ENCODE measurements at places on chromosomes 5 and 9. TPM values are rescaled to one million over a fixed set of nuclear protein-coding genes. Genes with fewer than 3 reads are reported as not detected.

IFNB1 gene
- not detected for total RNA-seq

NSG2 gene
- not detected for total RNA-seq

SLCO4C1 gene
- total RNA-seq = 0.90 TPM

GRCh38 chr5:31908396-31908795, 265.7 kb downstream of the GOLPH3 start:
- no peak for DNase-seq

CDKN2B-AS1 gene
- not detected for total RNA-seq

DNA sequence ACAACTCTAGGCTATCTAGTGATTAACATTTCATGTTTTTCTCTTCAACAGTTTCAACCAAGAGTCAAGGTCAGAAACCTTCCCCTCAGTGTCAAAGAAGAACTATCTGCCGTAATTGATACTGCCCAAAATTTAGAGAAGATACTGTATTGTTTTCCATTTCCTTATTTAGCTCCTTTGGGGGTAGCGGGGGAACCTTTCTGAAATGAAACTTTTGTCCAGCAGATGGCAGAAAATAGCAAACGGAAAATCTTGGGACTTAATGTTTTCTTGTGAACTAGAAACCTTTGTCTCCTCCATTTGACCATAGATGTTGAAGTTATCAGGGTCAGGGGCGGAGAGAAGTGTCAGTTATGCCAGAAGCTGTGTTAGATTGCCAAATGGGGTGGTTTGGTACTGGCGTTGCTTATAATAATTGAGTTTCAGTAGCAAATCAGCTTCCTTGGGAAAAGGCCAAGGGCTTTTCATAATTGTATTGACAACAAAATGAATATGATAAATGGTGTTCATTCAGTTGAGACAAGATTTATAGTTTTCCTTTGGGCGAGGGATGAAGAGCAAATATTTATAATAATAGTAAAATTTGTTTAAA, 101.7 kb upstream of the TLX3 start:
- DNase-seq = peak; percentile 20

DNA sequence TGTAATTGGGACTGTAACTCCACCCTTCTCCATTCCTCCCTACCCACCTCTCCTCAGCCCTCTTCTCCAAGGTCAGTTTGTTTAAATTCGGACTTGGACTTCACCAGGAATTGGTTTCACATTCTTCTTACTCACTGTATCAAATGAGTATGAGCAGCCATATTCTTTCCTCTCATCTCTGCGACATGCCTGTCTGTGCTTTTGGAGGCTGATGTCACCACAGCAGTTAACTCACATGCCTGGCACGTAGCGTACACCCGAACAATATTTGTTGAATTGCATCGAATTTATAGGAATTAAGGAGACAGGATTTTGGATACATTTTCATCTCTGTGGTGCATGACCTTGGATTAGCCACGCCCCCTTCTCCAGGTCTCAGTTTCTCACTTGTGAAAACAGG, 291.1 kb downstream of the ASTN2 start:
- DNase-seq = no peak

- DNase-seq = no peak
These were observed 155.0 kb upstream of the IRX2 start for GRCh38 chr5:2906302-2907090.

DNA sequence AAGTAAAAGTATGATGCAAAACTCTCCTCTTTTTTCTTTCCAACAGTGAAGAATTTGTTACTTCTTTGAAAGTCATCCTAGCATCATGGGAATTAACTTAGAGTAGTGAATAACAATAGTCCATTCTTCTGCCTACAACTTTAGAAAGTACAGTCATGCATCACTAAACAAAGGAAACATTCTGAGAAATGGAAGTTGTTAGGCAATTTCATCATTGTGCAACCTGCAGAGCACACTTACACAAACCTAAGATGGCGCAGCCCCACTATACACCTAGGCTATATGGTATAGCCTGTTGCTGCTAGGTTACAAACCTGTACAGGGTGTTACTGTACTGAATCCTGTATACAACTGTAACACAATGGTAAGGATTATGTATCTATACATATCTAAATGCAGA, 1209.3 kb upstream of the C9orf72 start:
- DNase-seq = no peak

PCDHB2 gene
- total RNA-seq = 12.8 TPM

DNA sequence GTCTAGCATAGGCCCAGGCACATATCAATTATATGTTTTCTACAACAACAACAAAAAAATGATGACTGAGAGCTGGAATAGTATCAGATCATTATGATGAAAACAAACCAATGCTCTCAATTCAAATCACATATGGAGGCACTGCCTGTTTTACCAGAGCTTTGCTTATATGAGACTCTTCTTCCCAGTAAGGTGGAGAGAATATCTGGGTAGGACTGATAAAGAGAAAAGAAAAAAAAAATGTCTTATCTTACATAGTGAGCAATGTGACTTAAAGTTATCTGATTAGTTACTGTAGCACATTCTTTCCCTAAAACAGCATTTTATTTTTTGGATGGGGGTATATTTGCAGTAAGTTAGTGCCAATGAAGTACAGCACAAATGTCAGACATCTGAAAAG, 154.8 kb downstream of the RAB3C start:
- DNase-seq = no peak

GPX3 gene
- 8.5 TPM for total RNA-seq

TUSC1 gene
- 4.4 TPM for total RNA-seq

SCAMP1 gene
- 51.3 TPM for total RNA-seq

- no peak for DNase-seq
These were observed 103.2 kb downstream of the MED27 start for GRCh38 chr9:131976157-131977108.

MYMK gene
- total RNA-seq = not detected

DNA sequence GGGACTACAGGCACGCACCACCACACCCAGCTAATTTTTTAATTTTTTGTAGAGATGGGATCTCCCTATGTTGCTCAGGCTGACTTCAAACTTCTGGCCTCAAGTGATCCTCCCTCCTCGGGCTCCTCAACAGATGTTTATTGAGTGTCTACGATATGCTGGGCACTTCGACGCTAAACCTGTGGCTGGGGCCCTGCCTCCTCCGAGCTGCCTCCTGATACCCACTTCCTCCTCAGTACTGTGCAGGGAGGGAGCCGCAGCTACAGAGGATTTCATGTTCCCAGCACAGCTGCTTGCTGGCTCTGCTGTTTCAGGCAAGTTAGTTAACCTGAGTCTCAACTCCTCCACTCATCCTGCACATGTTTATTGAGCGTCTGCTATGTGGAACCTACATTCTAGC, 9.6 kb downstream of the AIF1L start:
- DNase-seq = no peak

DNA sequence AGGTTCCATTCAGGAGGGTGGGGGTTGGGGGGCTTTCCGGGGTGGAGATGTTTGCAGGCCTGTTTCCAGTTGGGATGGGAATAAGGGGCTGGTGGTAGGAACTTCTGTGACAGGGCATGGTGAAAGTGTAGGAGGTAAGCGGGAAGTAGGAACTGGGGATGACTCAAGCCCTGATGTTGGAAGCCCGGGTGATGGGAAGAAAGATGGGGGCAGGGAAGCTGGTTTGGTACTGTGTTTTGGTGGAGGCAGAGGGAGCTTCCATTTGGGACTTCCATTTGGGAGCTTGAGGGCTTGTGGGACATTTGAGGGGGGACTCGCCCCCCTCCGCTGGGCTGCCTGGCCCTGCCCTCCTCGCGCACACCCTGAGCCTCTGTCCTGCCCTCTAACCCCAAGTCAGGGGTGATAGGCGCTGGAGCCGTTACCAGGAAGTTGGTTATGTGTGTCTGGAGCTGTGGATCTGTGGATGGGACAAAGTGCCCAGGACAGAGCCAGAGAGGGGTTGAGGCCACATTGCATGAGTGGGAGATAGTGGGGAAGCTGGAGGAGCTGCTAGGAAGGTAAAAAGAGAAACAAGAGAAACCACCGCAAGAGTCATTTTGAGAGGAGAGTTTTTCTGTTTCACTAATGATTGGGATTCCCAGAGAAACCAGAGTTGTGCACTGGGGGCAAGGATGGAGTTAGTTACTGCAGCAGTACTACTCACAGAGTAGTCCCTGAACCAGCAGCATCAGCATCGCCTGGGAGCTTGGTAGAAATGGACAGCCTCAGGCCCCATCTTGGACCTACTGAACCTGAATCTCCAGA, 6.6 kb downstream of the RGS14 start:
- DNase-seq = no peak

LCNL1 gene
- 0.82 TPM for total RNA-seq

FOXE1 gene
- 0.82 TPM for total RNA-seq

GRCh38 chr9:87886933-87887505, 4.3 kb downstream of the SPATA31E1 start:
- no peak for DNase-seq

DNA sequence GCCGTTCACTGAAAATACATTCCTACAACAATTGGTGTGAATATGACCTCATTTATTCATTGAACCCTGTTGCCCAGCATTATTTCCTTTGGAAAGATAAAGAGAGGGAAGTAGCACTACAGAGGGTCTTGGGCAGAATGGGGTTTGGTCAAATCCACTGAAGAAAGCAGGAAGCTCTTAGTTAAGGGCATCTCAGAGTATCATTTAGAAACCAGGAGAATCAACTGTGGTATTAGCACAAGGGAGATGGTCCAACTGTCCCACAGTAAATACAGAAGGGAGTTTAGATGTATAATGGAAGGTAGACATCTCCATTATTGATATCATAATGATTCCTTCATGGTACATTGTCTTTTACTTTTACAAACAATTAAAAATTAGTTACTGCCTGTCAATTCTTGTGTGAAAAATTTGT, 47.1 kb downstream of the LIX1 start:
- no peak for DNase-seq

- no peak for DNase-seq
These were observed 572.8 kb downstream of the CCDC171 start for GRCh38 chr9:16125629-16126028.

- no peak for DNase-seq
These were observed 28.5 kb upstream of the CETN3 start for GRCh38 chr5:90438100-90438499.

DNA sequence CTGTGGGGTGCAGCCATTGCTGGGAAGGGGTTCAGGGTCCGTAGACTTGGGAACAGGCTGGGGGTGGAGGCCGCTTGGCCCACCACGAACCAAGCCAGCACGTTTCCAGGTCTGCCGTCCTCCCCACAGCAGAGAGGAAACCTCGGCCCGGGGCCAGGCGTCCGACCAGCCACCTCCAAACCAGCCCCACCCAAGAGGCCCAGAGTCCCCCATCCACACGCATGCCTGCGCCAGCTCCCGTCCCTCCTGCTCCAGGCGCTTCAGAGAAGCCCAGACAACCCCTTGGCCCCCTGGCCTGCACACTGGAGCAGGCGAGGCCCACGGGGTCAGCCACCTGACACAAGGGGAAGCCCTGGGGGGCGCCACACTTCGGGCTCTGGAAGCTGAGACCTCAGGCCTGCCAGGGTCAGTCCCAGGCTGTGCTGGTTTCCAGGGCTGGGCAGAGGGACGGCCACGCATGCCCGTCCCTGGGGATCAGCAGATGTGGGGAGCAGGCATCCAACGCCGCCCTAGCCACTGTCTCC, 6.3 kb downstream of the DNLZ start:
- no peak for DNase-seq

GRCh38 chr9:34665067-34665380, 2.6 kb upstream of the CCL27 start:
- DNase-seq = no peak

GRCh38 chr9:118829334-118829733, 539.9 kb downstream of the BRINP1 start:
- DNase-seq = no peak

DNA sequence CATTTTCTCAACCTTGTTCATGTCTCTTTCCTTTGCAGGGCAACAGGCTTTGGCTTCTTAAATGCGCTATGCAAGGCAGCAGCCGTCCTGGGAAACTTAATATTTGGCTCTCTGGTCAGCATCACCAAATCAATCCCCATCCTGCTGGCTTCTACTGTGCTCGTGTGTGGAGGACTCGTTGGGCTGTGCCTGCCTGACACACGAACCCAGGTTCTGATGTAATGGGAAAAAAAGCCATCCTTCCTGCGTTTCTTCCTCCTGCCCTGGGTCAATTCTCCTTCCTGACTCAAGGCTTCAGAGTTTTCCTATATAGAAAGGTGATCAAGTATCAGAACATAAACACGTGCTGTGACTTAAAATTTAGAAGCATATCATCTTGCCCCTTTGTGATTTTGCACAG, 77.8 kb upstream of the IQGAP2 start:
- DNase-seq = no peak

GRCh38 chr9:42396318-42396717, 212.9 kb downstream of the SPATA31A6 start:
- no peak for DNase-seq

DNA sequence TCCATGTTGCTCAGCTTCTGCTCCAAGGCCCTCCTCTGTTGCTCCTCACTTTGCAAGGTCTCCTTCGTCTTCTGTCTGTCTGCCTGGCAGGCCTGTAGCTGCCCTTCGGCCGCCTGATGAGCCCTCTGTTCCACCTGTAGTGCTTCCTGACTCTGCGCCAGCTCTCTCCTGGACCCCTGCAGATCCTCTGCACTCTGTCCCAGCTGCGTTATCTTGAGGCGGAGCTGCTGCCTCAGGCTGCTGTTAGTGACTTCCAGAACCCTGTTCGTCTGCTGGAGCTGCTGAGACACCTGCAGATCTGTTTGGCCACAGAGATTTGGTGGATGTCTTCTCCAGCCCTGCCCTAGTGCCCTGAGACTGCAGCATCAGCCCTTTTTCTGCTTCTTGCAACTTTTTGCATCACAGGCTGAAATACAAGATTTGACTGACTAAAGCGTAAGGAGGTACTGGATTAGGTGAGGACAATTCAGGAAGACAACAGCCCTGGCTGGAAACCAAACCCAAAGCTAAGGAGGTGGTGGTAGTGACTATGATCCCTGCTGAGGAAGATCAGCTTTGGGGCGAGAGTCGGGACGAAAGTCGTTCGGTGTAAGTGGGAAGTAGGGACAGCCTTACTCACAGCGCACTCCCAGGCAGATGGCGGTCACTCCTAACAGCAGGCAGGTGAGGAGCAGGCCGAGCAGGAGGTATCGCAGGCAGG, 2.1 kb downstream of the CD72 start:
- DNase-seq = no peak

- DNase-seq = no peak
These were observed 153.9 kb downstream of the CSNK1G3 start for GRCh38 chr5:123665822-123666371.

GRCh38 chr9:26125693-26126092, 447.4 kb upstream of the TUSC1 start:
- DNase-seq = no peak

GRCh38 chr9:132672413-132672690, 2.1 kb downstream of the GTF3C4 start:
- DNase-seq = no peak

DNA sequence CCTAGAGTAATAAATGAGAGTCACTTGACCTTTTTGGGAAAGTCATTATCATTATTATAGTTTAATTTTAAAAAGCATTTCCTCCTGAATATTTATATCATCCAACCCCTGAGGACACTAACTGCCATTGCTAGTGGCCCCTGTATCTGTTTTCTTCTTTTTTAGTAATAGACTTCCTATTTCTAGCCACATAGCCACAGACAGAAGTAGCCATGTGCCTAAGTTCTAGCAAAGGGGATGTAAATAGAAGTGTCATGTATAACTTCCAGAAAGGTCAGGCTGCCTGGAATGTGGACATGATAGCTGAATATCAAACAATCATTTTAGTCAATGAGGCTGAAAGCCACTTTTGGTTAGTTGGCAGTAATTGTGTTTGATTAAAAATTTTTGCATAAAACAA, 37.5 kb upstream of the IQGAP2 start:
- no peak for DNase-seq

GRCh38 chr9:18046068-18046467, 427.9 kb upstream of the ADAMTSL1 start:
- no peak for DNase-seq

- no peak for DNase-seq
These were observed 400.7 kb downstream of the PSAT1 start for GRCh38 chr9:78697618-78698017.

FST gene
- 0.51 TPM for total RNA-seq

KIF12 gene
- total RNA-seq = 0.87 TPM

IL31RA gene
- total RNA-seq = 3.1 TPM

Measured in Panc1 (cell line).